ENCODE measurements at places on chromosomes 4 and X.

- DNase-seq = no peak
Measured at GRCh38 chr4:184930026-184930425, 88.3 kb upstream of the HELT start.

DNA sequence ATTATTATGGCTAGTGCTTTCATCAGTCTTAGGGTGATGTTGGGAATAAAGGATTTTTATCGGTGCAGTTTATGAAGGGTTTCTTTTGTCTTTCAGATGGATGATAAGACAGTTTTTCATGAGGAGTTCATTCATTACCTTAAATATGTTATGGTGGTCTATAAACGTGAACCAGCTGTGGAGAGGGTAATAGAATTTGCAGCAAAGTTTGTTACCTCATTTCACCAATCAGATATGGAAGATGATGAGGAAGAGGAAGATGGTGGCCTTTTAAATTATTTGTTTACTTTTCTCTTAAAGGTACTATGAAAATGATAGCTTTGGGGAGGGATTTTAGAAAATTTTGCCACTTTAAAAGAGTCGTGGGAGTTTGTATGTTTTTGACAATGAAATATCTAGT, 1.3 kb downstream of the NCAPG start:
- DNase-seq = no peak

DNA sequence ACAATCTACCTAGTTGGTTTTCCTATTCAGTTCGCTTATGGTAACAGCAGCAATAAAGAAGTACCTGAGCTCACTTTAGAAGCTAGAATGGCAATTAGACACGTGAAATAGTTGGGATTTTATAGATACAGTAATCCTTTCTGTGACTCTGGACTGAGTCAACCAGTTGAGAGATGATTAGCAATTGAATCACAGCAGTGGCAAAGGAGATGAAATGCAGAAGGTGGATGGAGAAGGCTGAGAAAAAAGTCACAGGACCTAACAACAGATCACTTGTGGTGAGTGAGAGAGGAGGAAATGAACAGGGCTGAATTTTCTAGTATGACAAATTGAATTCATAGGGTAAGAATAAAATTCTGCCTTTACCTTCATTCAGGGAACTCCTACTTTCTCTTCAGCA, 197.1 kb upstream of the MAGEB18 start:
- no peak for DNase-seq

DNA sequence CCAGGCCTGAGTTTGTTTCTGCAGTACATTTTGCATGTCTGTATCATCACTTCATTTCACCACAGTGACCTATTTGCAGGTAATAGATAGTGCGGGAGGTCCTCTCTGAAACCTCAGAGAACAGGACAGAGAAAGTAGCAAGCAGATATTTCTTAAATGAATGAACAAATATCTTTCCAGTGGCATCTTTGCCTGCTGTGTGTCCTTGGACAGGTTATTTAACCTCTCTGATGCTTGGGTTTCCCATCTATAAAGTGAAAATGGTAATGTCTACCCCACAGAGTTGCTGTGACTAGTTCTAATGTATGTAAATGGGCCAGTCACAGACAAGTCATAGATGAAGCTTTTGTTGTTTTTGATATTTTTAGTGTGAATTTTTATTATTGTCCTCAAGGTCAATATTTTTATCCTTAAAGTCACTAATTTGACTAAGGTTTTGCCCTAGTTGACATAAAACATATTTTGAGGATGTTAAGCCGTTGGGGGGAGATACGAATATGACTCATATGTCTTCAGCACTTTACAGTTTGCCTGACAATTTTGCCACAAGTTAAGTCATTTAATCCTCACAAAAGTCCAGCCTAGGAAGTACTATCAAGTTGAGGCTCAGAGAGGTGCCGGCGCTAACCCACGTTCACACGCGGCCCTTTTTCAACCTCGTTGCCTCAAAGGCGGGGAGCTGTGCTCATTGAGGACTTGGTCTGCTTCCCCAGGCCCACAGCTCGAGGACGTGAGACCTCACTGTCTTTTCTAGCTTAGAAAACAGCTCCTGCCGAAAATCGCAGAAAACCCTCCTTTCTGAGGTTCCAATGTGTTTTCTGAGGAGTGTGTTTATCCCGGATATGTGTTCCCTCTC, 126.7 kb upstream of the STX18 start:
- peak; percentile 49 for DNase-seq

DNA sequence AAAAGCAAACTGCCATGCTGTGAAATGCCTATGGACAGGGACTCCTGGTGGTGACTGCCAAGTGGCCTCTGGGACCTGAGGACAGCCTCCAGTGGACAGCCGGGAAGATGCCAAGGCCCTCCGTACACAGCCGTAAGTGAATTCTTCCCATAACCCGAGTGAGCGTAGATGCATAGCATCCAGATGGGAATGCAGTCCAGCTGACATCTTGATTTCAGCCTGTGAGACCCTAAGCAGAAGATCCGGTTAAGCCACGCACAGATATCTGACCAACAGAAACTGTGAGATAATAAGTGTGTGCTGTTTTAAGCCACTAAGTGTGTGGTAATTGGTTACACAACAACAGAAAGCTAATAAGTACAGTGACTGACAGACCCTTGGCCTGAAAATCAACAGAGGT, 55.9 kb downstream of the TMEM156 start:
- no peak for DNase-seq

- DNase-seq = no peak
Measured at GRCh38 chrX:154648931-154649330, 4.4 kb downstream of the CTAG2 start.

DNA sequence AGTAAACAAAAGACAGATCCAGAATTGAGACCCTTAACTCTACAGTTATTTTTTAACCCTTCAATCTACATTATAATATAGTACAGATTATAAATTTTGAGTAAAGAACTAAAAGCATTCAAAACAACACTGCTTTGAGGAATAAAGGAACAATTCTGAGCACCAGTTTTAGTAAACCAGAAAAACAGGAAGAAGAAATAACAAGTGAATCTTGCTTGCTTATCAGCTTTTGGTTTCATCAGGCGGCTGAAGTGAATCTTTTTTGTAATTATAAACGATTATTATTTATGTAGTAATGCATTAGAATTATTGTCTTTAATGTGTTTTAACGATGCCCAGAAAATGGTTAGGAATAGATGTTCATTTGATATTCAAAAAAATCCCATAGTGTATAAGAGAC, 305.4 kb downstream of the ARAP2 start:
- no peak for DNase-seq

DNA sequence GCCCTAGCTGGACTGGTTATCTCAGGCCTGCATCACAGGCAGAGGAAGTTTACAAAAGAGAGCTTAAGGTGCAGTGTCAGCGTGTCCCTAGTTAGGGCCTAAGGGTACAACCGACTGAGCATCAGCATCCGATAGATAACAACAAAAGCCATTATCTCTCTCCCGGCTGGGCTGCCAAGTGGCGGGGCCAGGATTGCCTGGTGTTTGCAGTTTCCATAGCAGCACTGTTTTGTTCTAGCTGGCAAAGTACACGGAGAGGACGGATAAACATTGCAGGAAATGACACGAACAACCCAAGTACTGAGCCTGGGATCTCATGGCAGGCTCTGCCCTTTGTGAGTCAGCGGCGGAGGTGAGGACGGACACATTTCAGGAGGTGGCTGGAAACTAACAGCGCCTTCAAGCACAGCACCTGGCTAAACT, 104.7 kb upstream of the NOCT start:
- DNase-seq = peak; percentile 13

GRCh38 chrX:13397878-13398818, 78.3 kb upstream of the ATXN3L start:
- DNase-seq = peak; percentile 99

Data from fibroblast of skin of scalp (primary cell).